ENCODE measurements at places on chromosomes 5 and 9.

GRCh38 chr9:113720495-113720894 is 155.6 kb upstream of the ZNF618 start:
- H3K4me3 ChIP-seq, result no peak overlapping the region
- DNase-seq, result no peak
- H3K36me3 ChIP-seq, result no peaks in the 10 kb centered on the region
- H3K4me1 ChIP-seq, result no peaks in the 10 kb centered on the region

GRCh38 chr9:13358128-13358527 is 78.6 kb upstream of the MPDZ start:
- H3K36me3 ChIP-seq, result no peaks in the 10 kb centered on the region
- H3K4me1 ChIP-seq, result no peaks in the 10 kb centered on the region
- H3K27me3 ChIP-seq, result no peaks in the 10 kb centered on the region
- no peak overlapping the region for H3K4me3 ChIP-seq

- no peak overlapping the region for H3K27ac ChIP-seq
- H3K4me3 ChIP-seq, result no peak overlapping the region
- no peaks in the 10 kb centered on the region for H3K4me1 ChIP-seq
- no peaks in the 10 kb centered on the region for H3K27me3 ChIP-seq
- no peak for DNase-seq
- no peaks in the 10 kb centered on the region for H3K36me3 ChIP-seq
These were observed 30.5 kb upstream of the LPAR1 start for GRCh38 chr9:111068771-111069170.

GRCh38 chr5:130706696-130707095 is 458.4 kb downstream of the HINT1 start:
- no peaks in the 10 kb centered on the region for H3K27me3 ChIP-seq
- H3K4me1 ChIP-seq, result peaks cover 10% of the 10 kb centered on the region
- no peaks in the 10 kb centered on the region for H3K36me3 ChIP-seq
- H3K4me3 ChIP-seq, result no peak overlapping the region
- DNase-seq, result no peak
- H3K27ac ChIP-seq, result no peak overlapping the region

DNA sequence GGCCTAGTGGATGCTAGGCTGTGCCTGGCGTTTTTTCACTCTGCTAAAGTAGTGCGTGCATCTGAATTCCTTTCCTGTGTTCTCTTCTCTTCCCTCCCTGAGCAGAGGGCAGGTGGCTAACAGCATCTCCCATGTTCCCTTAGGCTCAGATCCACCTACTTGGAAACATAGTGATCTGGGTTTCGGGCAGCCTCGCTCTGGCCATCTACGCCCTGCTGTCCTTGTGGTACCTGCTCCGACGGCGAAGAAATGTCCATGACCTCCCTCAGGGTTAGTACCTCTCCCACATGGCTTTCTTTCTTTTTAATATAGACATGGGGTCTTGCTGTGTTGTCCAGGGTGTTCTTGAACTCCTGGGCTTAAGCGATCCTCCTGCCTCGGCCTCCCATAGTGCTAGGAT is 9.9 kb downstream of the UCK1 start:
- H3K4me1 ChIP-seq, result no peaks in the 10 kb centered on the region
- H3K27me3 ChIP-seq, result no peaks in the 10 kb centered on the region
- peaks cover 68% of the 10 kb centered on the region for H3K36me3 ChIP-seq
- DNase-seq, result no peak
- no peak overlapping the region for H3K27ac ChIP-seq
- H3K4me3 ChIP-seq, result no peak overlapping the region

- no peaks in the 10 kb centered on the region for H3K36me3 ChIP-seq
- no peak overlapping the region for H3K27ac ChIP-seq
- H3K4me1 ChIP-seq, result no peaks in the 10 kb centered on the region
These were observed 118.7 kb upstream of the SNX2 start for GRCh38 chr5:122656160-122656559.

DNA sequence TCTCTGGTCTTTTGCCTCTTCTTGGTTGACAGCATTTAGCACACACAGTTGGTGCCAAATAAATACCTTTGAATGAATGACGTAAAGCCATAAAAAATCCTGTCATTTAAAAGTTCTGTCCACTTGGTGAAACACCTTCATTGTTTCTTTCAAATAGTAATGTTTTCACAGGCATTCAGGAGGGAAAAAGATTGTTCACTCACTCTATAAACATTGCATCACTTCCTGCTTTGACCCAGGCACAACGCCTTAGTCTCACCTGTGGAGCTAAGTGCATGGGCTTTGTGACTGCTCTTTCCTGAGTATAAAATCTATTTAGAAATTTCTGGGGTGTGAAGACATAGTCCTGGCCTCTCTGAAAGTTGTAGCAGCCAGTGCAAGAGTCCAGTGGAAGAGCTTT is 88.9 kb upstream of the CXCL14 start:
- H3K36me3 ChIP-seq, result no peaks in the 10 kb centered on the region
- peaks cover 9% of the 10 kb centered on the region for H3K4me1 ChIP-seq
- no peak for DNase-seq
- H3K27me3 ChIP-seq, result no peaks in the 10 kb centered on the region
- H3K27ac ChIP-seq, result peak overlapping the region; percentile 14

- DNase-seq, result no peak
- peaks cover 7% of the 10 kb centered on the region for H3K27me3 ChIP-seq
- H3K4me1 ChIP-seq, result peaks cover 2% of the 10 kb centered on the region
These were observed 47.8 kb downstream of the AHRR start for GRCh38 chr5:369151-369868.

DNA sequence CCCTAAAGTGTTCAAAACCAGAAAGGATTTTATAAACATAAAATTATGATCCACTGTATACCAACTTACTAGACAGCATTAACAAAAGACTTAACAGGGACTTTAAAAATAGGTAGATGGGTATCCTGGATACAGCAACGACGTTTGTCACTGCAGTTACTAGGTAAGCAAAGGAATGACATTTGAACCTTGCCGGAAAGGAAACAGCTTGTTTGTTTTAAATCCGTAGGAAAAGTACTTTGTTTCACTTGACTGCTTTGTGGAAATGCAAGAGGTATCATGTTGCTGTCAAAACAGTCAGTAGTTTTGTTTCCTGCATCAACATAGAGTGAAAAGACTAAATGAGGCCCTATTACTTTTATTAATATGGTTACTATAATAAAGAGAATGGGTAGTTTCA is 122.9 kb downstream of the CDC42SE2 start:
- H3K36me3 ChIP-seq, result peaks cover 44% of the 10 kb centered on the region
- DNase-seq, result no peak
- no peaks in the 10 kb centered on the region for H3K4me1 ChIP-seq
- H3K27me3 ChIP-seq, result no peaks in the 10 kb centered on the region
- no peak overlapping the region for H3K27ac ChIP-seq

DNA sequence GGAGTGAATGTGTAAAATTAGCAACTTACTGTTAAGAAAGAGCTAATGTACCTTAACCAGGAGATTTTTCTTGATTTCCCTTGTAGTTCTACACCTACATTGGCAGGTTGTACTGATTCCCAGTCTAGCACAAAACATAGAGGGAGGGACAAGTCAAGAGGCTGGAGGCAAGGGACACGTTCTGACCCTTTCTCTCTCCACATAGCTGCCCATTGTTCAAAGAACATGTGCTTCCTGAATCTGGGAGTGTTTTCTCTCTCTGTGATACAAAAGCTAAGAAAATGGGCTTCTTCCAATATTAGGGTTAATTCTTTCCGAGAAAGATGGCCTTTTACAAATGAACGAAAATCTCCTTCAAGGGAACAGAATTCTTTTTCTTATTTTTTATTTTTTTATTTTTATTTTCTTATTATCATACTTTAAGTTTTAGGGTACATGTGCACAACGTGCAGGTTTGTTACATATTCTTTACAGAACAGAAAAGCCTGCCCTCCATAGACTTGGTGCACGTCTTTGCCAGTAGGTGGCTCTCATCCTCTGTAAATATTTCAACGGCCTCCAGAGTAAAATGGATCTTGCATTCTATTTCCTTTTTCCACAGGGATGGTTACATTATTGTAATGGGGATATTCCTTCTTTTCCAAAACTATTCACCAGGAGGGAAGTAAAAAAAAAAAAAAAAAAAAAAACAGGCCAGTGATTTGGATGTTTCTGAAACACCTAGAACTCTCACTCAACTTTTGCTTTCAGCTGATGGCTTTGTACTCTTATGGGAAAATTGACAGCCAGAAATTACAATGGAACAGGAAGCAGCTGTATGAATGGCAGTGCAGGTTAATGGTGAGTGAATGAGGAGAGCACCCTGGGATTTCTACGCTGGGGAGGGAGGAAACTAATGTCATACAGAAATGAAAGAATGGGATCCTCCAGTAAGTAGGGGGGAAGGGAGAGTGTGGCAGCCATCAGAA is 13.1 kb upstream of the IFNA5 start:
- peaks cover 7% of the 10 kb centered on the region for H3K27me3 ChIP-seq
- H3K36me3 ChIP-seq, result no peaks in the 10 kb centered on the region
- DNase-seq, result no peak
- H3K27ac ChIP-seq, result no peak overlapping the region

- H3K27ac ChIP-seq, result no peak overlapping the region
- H3K36me3 ChIP-seq, result no peaks in the 10 kb centered on the region
- H3K4me1 ChIP-seq, result no peaks in the 10 kb centered on the region
- H3K27me3 ChIP-seq, result peaks cover 1% of the 10 kb centered on the region
These were observed 141.3 kb downstream of the SREK1 start for GRCh38 chr5:66285343-66285922.

DNA sequence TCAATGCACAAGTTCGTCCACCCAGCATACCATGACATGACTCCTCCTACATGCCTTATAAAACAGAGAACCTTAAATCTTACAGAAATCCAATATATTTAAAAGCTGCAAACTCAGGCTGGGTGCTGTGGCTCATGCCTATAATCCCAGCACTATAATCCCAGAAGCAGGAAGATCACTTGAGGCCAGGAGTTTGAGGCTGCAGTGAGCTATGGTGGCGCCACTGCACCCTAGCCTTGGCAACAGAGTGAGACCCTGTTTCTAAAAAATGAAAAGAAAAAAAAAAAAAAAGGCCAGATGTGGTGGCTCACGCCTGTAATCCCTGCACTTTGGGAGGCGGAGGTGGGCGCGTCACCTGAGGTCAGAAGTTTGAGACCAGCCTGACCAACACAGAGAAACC is 68.7 kb downstream of the MTMR12 start:
- H3K36me3 ChIP-seq, result peaks cover 80% of the 10 kb centered on the region
- no peaks in the 10 kb centered on the region for H3K4me1 ChIP-seq
- no peak overlapping the region for H3K4me3 ChIP-seq
- no peaks in the 10 kb centered on the region for H3K27me3 ChIP-seq

DNA sequence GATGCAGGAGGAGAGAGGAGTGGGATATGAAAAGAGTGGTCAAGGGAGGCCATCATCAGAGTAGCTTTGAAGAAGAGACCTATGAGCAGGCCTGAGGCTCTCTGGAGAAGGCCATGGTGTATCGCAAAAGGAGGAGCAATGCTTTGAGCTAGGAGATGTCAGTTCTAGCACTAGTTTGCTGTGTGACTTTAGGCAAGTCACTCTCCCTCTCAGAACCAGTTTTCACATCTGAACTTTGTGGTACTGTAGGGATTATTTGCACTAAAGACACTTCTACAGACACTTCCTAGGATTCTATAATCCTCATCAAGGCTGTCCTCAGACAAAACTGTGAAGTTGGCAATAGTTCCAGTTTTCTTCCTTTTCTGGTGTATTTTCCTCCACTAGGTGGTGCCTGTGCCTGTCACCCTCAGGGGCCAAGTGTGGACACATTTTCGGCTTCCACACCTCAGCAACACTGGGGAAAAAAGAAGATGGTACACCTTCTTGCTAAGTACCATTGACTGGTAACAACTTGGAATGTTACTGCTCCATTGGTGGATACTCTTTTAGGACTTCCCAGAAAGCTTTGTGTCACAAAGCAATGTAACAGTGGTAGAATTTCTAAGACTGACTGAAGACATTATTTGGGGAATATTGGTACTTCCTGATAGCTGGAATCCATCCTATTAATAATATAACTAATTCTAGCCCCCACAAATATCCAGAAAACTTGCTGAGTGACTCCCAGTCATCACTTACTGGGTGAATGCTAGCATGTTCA is 9.9 kb downstream of the PAPPA start:
- no peak overlapping the region for H3K27ac ChIP-seq
- DNase-seq, result no peak
- H3K4me1 ChIP-seq, result no peaks in the 10 kb centered on the region

DNA sequence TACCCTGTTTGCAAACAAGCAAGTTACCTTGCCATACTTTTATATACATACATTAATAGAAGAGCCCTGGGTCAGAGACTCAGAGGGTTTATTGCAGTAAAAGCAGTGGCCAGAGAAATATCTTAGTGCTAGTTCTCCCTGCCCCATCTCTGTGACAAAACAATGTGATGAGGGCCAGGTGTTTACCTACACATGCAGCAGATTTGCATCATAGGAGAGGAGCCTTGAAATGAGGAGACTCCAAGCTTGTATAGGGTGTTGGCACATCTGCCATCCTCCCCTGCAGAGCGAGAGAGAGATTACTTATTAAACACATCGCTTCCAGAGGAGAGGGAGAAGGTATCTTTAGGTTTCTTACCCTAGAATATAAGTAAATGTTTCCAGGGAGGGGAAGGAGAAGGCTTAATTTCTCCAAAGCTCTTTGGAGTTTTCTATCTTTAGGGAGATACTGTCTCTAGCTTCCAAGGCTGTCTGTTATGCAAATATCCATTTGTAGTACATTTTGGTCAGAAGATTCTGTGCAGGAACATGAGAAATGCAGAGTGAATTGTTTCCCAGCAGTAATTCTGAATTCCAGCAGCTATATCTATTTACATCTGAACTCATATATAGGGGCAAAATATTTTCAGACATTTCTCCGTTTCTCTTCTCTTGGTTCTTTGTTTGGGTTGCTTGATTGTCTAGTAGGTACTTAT is 15.7 kb downstream of the FER start:
- peaks cover 12% of the 10 kb centered on the region for H3K36me3 ChIP-seq
- no peak for DNase-seq
- no peak overlapping the region for H3K27ac ChIP-seq
- H3K4me3 ChIP-seq, result no peak overlapping the region
- H3K4me1 ChIP-seq, result no peaks in the 10 kb centered on the region
- H3K27me3 ChIP-seq, result no peaks in the 10 kb centered on the region

GRCh38 chr9:114367772-114368569 is 19.8 kb downstream of the AKNA start:
- no peak for DNase-seq
- peaks cover 40% of the 10 kb centered on the region for H3K4me1 ChIP-seq

DNA sequence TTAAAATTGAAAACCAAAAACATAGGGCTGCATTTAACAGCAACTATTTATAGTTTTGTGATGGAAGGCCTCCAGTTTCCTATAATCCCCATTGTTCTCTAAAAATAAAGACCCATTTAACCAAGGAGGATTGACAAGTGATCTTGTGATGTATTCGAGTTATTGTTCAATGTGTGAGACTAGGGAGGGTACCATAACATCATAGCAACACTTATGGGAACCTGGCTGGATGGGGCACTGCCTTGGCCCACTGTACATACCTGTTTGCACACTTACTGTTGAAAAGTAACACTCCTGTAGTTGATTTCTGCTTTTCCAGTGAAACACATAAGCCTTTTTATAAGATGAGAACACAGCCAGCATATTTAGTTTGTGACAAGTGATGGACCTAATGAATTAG is 32.3 kb downstream of the MACIR start:
- no peak overlapping the region for H3K4me3 ChIP-seq
- no peaks in the 10 kb centered on the region for H3K36me3 ChIP-seq
- no peak for DNase-seq
- H3K27me3 ChIP-seq, result no peaks in the 10 kb centered on the region
- H3K4me1 ChIP-seq, result no peaks in the 10 kb centered on the region
